ENCODE measurements at places on chromosomes 1 and 21. TPM values are rescaled to one million over a fixed set of nuclear protein-coding genes. Genes with fewer than 3 reads are reported as not detected.
A peak's percentile ranks its signal among the peaks of the same experiment; 100 is the strongest.

- no peak for ATAC-seq
Observed at GRCh38 chr1:50877641-50878040, 82.4 kb downstream of the FAF1 start.

The AVPR1B gene
- total RNA-seq: not detected

The EXOSC10 gene
- total RNA-seq: 35.2 TPM

The HSD3B1 gene
- not detected for total RNA-seq

The PTPRF gene
- 285 TPM for total RNA-seq

The ADAMTSL4 gene
- total RNA-seq: 42.9 TPM

GRCh38 chr1:17485281-17485680 is 45.8 kb upstream of the RCC2 start:
- ATAC-seq: no peak

DNA sequence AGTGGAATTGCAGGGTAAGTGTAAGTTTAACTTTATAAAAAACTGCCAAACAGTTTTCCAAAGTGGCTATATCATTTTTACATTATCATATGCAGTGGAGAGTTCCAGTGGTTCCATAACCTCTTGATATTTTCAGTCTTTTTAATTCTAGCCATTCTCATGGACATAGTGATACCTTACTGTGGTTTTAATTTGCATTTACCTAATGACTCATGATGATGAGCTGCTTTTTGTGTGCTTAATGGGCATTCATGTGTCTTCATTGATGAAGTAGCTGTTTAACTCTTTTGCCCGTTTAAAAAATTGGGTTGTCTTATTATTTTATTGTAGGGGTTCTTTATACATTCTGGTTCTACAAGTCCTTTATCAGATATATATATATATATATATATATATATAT is 29.4 kb downstream of the SNX27 start:
- no peak for ATAC-seq

DNA sequence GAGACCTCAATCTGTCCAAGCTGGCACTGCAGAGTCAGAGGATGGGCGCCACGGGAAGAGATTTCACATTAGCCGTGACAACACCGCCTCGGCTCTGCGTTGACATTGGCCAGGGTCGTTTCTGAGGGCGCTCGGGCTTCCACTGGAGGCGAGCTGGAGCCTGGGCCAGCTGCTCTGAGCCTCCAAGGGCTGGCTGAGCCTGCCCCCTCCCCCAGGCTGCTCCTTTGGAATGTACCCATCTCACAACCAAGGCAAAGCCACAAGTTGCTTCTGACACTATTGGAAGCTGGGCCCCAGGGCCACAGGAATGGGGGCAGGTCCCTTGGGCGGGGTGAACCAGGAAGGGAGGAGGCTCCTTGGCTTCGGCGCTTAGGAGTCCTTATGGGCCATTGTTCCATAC is 12.7 kb downstream of the GPR3 start:
- peak; percentile 49 for ATAC-seq

GRCh38 chr21:43196826-43197225 is 28.0 kb downstream of the CRYAA start:
- peak; percentile 88 for ATAC-seq

DNA sequence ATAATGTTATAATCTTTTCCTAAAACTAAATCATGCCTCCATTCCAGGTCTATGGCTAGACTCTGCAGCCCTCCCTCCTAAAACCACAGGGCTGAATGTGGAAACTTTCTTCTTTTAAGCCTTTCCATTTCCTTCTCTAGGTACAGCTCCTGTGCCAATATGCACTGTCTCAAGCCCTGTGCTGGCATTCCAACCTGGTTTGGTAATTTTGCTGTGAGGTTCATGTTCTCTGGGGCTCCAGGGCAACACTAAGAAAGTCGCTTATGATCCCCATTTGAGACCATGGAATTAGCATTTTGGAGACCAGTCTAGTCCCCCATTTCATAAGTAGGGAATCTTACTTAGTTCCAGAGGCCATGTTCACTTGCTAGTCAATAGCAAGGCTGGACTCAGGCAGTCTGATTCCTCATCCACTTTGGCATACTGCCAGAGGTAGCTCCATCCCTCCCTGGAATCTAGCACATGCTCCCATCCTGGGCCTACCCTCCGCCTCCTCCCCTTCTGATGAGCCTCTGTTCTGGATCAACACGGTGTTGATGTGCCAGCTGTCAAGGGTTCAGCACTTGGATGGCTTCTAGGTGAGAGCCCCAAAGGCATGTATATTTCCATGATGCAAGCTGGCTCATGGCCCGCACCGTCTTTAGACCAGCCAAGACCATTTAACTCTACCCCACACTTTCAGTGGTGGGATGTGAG is 36.5 kb downstream of the ZMYND12 start:
- ATAC-seq: no peak

Data from esophagus mucosa (tissue), 1 donor.